ENCODE measurements at places on chromosomes 11 and 22. TPM values are rescaled to one million over a fixed set of nuclear protein-coding genes. Genes with fewer than 3 reads are reported as not detected.

The AQP11 gene
- total RNA-seq: 6.6 TPM

The NRXN2 gene
- total RNA-seq: 315 TPM

The HIC2 gene
- 17.8 TPM for total RNA-seq

The KRTAP5-9 gene
- total RNA-seq: not detected

The GGTLC3 gene
- total RNA-seq: not detected

The SLC5A4 gene
- total RNA-seq: 0.31 TPM

The LRRC55 gene
- total RNA-seq: 35.4 TPM

The OVOL1 gene
- not detected for total RNA-seq

The TXNRD2 gene
- total RNA-seq: 16.3 TPM

The RCE1 gene
- total RNA-seq: 22.8 TPM

The CARNS1 gene
- 0.31 TPM for total RNA-seq

The APOC3 gene
- not detected for total RNA-seq

The RASGRP2 gene
- 40.7 TPM for total RNA-seq

The ARHGAP20 gene
- 53.8 TPM for total RNA-seq

The PARVB gene
- total RNA-seq: 7.2 TPM

The SLC17A6 gene
- total RNA-seq: 17.2 TPM

The APOA5 gene
- not detected for total RNA-seq

The DERL3 gene
- 2.2 TPM for total RNA-seq
